ENCODE measurements at places on chromosomes 1 and 21.

GRCh38 chr1:153608742-153609584 lies 4.0 kb downstream of the S100A16 start:
- DNase-seq, result no peak

DNA sequence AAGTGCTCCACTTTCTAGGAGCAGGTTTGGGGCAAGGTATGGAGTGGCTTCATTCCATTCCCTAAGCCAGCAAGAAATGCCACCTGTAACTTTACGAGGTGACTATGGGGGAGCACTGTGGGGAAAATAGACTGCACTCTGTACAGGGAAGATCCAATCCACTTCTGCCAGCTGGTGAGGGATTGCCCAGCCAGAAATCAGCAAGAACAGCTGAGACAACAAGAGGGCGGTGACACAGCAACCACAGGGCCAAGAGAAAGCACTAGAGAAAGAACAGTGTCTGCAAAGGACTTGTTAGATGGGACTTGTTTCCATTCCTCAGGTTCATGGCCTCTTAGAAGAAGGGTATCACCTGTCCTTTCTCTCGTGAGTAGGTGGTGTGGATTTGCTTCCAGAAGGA lies 19.6 kb downstream of the CAPN8 start:
- no peak for DNase-seq

- DNase-seq, result peak; percentile 71
These were observed 2.6 kb upstream of the CREG1 start for GRCh38 chr1:167555971-167556714.

GRCh38 chr1:99571092-99571734 lies 74.7 kb upstream of the PALMD start:
- no peak for DNase-seq

DNA sequence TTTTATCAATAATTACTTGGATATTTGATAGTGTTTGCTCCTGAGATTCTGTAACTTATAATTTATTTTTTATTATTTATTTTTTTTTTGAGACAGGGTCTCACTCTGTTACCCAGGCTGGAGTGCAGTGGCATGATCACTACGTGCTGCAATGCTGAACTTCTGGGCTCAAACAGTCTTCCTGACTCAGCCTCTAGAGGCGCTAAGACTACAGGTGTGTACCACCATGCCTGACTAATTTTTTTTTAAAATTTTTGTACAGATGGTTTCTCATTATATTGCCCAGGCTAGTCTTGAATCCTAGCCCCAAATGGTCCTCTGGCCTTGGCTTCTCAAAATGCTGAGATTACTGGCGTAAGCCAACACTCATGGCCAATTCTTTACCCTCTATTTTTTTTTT lies 845.5 kb upstream of the ADGRL4 start:
- DNase-seq, result no peak

DNA sequence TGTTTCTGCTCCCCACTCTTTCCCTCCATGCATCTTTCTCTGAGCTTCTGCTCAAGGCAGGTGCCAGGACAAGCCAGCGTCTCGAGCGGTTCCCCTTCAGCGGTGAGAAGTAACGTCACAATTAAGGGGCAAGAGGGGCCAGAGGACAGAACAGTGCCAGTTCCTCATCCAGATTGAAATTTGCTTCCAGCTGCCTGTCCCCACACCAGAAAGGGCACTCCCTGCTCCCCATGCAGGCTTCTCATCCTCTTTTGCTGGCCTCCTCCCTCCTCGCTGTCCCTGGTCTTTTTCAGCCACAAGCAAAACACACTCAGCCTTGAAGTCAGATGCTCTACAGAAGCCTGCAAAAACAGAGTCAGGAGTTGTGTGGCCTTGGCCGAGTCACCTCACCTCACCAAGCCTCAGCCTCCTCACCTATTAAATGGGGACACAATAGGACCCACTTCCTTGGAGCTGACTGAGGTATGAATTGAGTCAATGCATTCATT lies 35.0 kb upstream of the ECE1 start:
- DNase-seq, result no peak

DNA sequence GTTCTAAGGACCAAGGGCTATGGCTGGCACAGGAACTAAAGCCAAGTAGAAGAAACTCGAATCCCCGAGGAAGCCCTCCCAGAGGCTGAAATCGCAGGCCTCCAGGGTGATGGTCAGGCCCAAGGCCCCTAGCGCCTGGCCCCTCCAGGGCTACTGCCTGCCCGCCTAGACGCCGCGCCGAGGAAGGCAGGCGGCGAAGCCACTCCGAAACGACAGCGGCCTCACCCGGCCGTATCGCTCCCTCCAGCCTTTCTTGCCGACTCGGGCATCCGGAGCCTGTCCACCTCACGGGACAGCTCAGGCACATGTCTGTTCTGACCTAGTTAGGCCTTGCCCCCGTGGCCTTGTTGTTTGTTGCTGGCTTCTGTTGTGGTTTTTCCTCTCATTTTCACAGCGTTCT lies 9.7 kb upstream of the LHX8 start:
- no peak for DNase-seq

DNA sequence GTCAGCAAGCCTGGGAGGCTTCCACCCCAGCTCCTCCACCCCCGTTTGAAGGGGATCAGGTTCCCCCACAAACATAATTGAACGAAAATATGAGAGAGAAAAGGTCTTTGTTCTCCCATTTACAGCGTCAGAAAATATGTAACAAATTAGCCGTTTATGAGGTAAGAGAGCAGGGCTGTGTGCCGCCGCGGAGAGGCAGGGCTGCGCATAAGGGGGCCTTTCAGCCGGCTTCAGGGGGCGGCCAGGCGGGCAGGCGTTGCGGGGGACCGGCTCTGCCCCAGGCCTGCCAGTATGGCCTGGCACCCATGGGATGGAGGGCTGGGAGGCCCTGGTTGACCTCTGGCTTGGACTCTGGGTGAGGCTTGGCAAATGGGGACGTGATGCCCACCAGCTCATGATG lies 179.3 kb downstream of the TRABD2B start:
- DNase-seq, result no peak

GRCh38 chr1:3921765-3922164 lies 21.7 kb upstream of the C1orf174 start:
- DNase-seq, result no peak

- DNase-seq, result no peak
These were observed 174.0 kb upstream of the ATP1B1 start for GRCh38 chr1:168932539-168932938.

- DNase-seq, result no peak
These were observed 138.6 kb upstream of the BMP8A start for GRCh38 chr1:39352881-39353280.

Measured in stimulated activated CD4-positive, alpha-beta T cell treated with anti-CD3 and anti-CD28 coated beads, Interleukin-4, amount 100 ng/mL, for 1 hour (primary cell).